ENCODE measurements at places on chromosomes 1 and 21.

DNA sequence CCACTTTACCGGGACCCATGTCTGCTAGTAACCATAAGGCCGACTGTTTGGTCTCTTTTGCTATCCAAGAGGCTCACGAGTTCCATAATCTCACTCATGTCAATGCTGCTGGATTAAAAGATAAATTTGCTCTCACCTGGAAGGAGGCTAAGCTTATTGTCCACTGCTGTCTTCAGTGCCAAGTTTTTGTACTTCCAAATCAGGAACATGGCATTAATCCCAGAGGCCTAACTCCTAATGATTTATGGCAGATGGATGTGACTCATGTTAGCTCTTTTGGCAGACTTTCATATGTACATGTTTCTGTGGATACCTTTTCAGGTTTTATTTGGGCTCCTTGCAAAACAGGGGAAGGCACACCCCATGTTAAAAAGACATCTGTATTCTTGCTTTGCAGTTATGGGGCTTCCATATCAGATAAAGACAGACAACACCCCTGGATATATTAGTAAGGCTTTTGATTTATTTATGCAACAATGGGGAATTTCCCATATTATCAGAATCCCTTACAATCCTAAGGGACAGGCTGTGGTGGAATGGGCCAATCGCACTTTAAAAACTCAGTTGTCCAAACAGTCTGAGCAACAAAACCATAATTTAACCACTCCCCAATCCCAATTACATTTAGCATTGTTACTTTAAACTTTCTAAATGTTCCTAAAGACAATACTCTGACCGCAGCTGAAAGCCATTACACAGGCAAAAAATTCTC lies 162.7 kb downstream of the IER5 start:
- DNase-seq: peak; percentile 23

- DNase-seq: no peak
These were observed 42.0 kb upstream of the PALMD start for GRCh38 chr1:99603699-99604560.

DNA sequence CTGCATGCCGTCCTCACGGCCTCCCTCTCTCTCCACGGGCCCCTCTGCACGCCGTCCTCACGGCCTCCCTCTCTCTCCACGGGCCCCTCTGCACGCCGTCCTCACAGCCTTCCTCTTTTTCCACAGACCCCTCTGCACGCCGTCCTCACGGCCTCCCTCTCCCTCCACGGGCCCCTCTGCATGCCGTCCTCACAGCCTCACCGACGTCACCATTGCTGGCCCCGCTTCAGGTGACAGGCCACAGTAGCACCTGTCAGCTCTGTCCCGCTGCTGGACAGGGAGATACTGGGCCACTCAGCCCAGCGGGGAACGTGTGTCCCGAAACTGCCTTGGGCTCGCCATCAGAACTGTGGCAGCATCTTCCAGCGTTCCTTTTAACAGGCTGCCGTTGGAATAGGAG lies 82.8 kb upstream of the COL6A1 start:
- DNase-seq: no peak

DNA sequence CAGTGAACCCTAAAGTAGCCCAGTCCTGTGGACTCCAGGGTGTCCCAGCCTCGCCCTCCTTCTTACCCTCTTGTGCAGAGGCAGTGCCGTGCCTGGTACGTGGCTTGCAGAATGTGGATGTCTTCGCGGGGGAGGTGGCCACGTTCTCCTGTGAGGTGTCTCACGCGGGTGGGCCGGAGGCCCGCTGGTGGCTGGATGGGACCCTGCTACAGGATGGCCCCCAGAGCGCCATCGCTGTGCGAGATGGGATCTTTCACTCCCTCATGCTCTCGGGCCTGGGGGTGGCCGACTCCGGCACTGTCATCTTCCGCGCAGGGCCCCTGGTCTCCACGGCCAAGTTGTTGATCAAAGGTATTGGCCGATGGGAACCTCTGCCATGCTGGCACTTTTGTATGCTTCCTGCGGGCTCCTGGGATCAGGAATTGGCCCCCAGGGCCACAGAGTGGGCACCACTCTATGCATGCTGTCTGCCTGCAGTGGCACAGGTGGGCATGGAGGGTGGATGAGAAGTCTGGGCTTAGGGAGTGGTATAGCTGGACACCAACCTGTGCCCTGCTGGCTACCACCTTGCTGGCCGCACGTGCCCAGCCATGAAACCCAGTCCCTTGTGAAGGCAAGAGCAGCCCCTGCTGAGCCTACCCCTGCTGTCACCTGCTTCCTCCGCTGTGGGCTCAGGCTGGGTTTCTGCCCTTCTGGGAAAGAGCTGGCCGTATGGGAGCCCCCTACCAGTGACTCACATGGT lies 92.9 kb downstream of the TRIM11 start:
- DNase-seq: no peak

GRCh38 chr1:161817176-161817730 lies 51.1 kb downstream of the ATF6 start:
- DNase-seq: no peak

DNA sequence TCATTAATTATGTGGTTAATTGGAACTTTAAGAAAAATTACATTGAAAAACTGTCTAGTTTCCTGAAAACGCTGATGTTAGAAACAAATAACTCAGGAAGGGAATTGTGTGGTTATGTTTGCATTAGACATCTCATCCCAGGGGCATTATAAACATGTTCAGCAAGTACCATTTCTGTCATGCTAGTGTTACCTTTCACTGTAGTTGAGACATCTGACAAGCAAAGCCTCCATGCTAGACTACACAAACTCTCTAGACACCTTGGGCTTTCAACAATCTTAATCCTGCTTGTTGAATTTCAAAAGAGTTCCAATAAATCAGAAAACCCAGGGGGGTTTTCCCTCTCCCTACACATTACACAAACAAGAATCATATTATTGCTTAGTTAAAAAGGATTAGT lies 536.8 kb downstream of the KCNT2 start:
- DNase-seq: no peak

GRCh38 chr1:2633366-2633935 lies 635 bp upstream of the MMEL1 start:
- no peak for DNase-seq

- no peak for DNase-seq
These were observed 1.2 kb downstream of the MAST2 start for GRCh38 chr1:45804669-45804969.

DNA sequence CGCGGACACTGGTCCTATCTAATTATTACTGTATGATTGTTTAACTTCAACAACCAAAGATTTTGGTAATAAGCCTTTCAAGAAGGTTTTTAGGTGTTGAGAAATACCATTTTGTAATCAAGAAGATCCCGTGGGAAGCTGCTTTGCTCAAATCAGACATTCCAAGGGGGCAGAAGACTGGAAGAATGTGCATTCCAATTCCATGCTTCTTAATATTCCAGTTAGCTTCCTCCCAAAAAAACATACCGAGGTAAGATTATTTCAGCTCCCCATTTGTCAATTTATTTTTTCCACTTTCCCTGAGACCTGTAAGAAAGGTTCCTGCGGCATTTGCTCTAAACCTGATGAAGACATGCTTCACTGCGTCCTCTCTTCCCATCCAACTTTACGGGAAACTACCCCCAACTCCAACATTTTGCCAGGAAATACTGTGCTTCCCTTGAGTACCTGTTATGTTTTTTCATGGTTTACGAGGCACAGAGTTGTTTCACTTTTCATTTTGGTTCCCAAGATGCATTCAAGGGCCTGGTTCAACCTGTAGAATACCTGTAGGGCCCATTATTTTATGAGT lies 4.1 kb downstream of the CNN3 start:
- peak; percentile 73 for DNase-seq

DNA sequence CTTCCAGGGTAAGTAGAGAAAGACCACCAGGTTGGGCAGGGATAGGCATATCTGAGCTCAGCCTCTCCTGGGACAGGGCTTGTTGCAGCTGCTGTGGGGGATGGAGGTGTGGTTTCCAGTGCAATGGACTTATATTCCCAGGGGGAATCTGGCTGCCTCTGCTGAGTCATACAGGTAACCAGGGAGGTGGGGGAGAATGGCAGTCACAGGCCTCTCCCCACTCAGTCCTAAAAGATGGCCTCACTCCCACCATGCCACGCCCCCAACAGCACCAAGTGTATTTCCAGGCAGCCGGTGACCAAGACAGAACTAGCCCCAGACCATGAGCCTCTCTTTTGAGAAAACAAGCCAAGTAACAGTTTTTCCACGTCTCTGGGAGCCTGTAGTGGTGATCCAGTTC lies 1240.7 kb downstream of the BRINP3 start:
- no peak for DNase-seq

GRCh38 chr1:65939636-65940035 lies 146.9 kb downstream of the PDE4B start:
- DNase-seq: no peak

DNA sequence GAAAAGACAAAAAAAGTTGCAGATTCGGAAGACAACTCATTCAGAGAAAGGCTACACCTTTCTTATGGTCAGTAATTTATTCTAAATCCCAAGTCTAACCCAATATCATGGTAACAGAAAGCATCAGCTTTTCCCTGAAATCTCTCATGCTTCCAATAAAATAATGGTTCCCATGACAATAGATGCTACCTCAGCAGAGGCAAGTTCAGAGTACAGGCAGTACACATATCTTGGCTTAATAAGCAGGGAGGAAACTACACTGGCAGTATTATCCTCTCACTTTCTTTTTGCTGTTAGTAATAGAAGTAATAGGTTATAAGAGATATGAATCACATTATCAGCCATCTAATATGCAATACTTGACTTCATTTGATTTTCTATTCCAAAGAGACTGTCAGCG lies 137.1 kb downstream of the DPYD start:
- DNase-seq: no peak

DNA sequence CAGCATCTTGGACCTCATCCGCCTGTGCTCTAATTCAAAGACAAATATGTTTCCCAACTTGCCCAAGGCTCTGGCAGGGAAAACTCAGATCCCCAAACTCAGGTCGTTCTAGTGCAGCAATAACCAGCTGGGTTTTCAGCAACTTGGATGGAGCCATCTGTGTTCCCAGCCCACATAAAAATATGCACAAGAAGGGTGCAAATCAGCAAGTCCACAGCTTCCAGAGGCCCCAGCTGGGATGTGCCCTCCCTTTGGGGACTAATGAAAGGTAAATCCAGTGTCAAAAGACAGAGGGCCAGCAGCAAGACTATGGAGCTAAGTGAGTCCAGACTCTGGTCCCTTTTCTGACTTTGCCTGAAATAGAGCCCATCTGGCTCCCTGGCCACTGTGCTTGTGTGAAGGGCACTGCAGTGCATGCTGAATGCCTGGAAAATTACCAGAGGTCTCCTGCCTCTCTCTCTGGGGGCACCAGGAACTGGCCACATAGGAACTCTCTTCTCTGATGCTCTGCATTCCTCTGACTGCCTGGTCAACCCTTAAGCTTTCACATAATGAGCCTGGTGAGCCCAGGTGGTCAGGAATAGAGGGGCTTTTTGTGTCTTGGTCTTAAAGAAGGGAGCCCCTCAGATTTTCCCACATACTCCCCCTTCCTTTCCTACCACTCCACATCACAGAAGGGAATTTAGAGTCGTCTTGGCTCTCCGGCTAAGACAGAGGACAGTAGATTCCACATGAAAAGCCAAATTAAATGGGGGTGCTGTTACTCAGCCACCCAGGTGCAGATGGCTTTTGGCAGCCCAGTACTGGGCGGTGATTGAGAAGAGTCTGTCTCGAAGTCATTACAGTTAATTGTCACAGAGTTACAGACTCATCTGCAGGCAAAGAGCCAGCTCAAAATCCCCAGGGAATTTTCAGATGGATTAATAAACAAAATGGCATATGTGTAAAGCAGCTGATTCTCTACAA lies 88.1 kb upstream of the C1orf21 start:
- no peak for DNase-seq

- DNase-seq: no peak
These were observed 49.5 kb downstream of the ATP6V1G3 start for GRCh38 chr1:198491028-198491427.

GRCh38 chr1:53949023-53949990 lies 3.2 kb downstream of the LRRC42 start:
- no peak for DNase-seq

- DNase-seq: no peak
These were observed 51.4 kb downstream of the ZBTB18 start for GRCh38 chr1:244102468-244102867.

- DNase-seq: peak; percentile 90
These were observed 66.3 kb downstream of the CNST start for GRCh38 chr1:246632281-246633168.

- DNase-seq: no peak
These were observed 410.7 kb downstream of the SIPA1L2 start for GRCh38 chr1:232218955-232219865.

DNA sequence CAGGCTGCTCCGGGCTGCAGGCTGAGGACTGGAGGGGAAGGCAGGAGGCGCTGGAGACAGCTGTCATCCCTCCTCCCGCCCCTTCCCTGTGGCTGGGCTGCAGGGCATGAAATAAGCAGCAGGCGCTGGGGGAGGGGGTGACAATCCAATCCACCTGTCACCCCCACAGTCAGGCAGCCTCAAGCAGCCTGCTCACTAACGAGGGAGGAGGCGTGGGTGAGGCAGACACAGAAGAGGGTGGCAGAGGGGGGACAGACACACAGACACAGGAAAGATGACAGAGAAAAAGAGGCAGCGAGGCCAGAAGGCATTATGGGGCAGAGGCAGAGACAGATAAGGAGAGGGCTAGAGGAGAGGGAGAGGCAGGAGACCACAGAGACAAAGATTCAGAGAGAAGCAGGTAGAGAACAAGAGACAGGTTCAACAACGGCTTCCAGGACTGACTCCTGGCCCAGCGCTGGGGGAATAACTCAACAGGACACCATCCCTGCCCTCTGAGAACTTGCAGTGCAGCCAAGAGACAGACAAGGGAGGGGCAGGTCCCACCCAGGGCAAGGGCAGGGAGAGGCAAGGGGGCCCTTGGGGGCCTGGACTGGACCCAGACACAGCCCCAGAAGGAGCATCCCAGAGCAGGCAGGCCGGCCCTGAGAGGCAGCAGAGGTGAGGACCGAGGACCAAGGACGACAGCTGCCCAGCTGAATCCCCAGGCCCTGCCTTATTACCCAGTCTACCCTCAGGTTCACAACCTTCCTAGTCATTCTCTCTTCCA lies 11.2 kb downstream of the MEF2D start:
- no peak for DNase-seq

DNA sequence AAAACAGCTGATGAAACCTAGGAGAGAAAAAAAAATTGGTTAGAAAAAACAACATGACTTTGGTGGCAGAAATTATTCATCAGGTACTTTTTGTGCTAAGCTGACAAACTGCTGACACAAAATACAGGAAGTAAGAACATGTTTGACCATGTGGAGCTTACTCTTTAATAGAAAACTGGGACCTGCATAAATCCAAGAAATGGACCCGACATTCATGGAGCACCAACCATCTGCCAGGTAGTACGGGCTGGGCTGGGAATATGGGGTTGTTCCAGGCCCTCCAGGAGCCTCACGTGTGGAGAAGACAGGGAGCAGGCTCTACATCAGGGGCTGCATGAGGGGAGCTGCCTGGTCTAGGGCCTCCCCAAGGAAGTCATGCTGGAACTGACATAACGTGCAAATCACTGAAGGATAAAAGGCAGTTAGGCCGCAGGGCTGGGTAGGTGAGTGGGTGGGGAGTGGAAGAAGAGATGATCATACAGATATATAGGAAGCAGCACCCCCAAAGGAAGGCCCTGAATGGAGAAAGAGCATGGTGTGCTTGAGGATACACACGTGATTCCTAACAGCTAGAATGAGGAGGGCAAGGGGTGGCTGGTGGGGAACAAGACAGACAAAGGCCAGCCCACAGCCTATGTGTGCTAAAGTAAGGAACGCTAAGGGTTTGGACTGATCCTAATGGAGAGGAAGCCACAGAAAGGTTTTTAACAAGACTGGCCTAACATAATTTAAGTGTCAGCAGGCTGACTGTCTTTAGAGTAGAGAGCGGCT lies 26.1 kb downstream of the CD58 start:
- no peak for DNase-seq

GRCh38 chr1:9228609-9229008 lies 6.0 kb upstream of the H6PD start:
- DNase-seq: no peak

- no peak for DNase-seq
These were observed 84.5 kb downstream of the BEND5 start for GRCh38 chr1:48692235-48692634.

All from AG09309 (cell line).